ENCODE measurements at places on chromosomes 5 and 9.

GRCh38 chr9:123423311-123423640 is 67.3 kb downstream of the CRB2 start:
- DNase-seq = no peak

DNA sequence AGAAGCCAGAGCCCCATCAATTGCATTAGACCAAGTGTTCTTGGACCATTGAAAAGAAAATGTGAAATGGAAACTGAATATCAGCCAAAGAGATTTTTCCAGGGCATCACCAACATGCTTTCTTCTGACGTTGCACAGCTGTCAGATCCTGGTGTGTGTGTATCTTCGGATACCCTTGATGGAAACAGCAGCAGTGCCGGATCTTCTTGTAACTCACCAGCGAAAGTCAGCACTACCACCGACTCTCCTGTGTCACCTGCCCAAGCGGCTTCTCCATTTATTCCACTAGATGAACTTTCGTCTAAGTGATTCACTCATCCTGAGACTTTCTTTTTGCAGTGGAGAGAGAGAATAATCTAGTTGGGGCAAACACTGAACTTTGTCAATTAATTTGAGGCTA is 75.7 kb downstream of the PIP5K1B start:
- peak; percentile 3 for DNase-seq

- no peak for DNase-seq
Measured at GRCh38 chr9:7366121-7366520, 433.5 kb downstream of the DMAC1 start.

DNA sequence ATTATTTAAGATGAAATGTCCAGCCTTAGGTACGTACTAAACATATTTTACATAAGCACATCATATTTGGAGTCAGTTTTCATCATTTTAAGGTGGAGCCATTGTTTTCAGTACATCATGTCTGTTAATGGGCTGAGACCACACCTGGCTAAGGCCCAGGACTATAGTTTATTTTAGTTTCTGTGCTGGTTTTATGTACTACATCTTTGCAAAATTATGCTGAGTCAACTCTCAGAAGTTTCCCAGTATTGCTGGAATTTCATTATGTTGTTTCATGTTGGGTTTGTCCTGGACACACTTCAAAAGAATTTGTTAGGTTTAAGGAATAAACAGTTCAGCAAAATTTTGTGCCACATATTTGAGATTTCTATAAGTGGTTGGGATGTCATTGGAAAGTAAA is 171.2 kb downstream of the CCDC171 start:
- DNase-seq = no peak

DNA sequence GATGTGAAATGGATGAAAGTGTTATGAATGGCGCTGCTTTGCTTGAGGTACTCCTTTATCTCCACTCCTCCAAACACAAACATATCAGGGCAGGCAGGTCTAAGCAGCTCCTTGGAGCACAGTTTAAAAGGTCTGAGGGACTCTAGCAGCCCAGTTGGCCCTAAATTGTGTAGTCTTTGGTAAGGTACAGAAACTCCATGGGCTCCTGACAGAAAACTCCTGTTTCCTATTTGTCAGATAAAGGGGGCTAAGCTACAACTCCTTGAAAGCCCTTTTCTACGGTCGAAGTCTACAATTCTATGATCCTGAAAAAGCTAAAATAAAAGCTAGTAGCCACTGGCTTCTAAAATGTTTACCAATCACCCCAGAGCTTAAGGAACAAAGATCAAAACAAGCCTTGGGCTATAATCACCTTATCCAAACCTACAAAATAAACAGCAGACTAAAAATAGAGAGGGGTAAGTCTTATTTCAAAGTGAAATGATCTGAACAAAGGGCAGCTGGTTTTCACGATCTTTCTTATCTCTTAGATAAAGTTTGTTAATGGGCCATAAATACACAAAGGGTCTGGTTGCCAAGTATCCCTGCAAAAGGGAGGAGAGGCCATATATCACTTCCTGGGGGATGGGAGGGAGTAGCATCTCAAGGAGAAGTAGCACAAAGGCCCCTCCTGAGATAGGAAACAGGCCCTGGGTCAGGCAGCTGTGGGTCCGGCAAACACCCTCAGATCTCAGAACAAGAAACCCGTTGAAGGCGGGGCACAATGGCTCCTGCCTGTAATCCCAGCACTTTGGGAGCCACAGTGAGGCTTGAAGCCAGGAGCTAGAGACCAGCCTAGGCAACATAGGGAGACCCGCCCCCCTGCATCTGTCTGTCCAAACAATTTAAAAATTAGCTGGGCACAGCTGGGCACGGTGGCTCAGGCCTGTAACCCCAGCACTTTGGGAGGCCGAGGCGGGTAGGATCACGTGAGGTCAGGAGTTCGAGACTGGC is 28.3 kb upstream of the DENND4C start:
- peak; percentile 21 for DNase-seq

- DNase-seq = no peak
Measured at GRCh38 chr5:89733772-89734171, 675.8 kb downstream of the CETN3 start.

- DNase-seq = no peak
Measured at GRCh38 chr5:73542020-73542419, 23.4 kb downstream of the ANKRA2 start.

GRCh38 chr9:101028346-101029314 is at the start of gene PLPPR1:
Gene PLPPR1 (plus strand): TSS chr9:101028727.
- peak; percentile 86 for DNase-seq

DNA sequence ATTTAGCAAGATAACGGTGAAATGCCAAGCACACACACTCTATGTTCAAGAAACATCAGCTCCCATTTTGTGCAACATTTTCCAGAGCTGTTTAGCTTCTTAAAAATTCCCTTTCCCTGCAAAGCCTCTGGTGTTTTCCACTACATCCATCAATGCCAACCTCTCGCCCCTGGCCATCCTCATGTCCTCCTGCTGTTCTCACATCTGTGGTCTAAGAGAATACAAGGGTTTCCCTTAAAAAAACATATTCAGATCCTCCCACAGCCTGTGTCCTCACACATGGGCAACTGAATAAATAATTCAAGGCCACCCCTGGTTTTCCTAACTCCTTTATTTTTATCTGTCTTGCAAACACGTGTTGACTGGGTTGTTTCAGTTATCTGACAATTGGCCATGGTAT is 70.3 kb downstream of the PAPPA start:
- no peak for DNase-seq

DNA sequence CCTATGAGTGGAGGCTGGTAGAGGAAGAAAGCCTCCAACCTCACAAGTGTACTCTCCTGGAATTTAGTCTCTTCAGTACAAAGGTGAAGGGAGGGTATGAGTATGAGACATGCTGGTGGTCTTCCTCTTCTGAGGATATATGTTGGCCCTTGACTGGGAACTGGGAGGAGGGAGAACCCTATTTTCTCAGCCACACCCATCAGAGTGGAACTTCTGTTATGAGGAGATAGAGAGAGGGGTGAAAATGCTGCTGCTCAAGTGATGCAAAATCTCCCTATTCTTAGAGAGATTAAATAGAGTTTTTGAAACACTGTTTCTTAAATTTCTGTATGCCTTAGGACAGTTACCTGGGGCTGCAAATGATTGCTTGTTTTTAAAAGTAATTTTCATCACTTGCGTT is 203.4 kb upstream of the PRR16 start:
- DNase-seq = no peak

DNA sequence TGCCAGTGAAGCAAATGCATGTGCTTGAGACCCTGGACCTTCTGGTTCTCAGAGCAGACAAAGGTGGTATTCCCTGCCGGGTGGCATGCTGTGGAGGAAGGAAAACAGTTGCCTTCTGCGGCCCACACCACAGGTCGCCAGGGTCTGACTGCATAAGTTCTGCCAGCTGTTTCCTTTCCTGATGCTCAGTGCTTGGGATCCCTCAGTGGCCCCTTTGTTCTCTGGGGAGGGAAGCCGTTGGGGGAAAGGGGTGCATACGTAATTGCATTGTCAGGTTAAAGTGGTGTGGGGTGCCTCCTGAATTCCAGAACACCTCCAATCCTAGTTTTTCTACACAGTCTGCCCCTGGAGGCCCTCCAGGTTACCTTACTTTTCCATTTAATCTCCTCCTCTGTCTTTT is 43.1 kb upstream of the SLC2A8 start:
- DNase-seq = no peak

DNA sequence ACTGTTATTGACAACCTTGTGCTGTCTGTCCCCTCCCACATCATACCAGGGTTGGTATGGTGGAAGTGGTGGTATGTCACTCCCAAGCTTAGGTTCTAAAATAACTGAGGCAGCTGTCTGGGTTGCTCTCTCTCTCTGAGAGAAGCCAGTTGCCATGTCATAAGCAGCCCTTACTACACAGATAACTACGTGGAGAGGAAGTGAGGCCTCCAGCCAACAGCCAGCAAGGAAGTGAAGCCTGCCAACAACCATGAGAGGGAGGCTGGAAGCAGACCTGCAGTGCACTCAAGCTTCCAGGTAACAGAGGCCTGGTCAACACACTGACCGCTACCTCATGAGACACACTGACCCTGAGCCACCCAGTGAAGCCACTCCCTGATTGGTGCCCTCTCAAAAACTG is 18.6 kb downstream of the CTNNAL1 start:
- DNase-seq = no peak

DNA sequence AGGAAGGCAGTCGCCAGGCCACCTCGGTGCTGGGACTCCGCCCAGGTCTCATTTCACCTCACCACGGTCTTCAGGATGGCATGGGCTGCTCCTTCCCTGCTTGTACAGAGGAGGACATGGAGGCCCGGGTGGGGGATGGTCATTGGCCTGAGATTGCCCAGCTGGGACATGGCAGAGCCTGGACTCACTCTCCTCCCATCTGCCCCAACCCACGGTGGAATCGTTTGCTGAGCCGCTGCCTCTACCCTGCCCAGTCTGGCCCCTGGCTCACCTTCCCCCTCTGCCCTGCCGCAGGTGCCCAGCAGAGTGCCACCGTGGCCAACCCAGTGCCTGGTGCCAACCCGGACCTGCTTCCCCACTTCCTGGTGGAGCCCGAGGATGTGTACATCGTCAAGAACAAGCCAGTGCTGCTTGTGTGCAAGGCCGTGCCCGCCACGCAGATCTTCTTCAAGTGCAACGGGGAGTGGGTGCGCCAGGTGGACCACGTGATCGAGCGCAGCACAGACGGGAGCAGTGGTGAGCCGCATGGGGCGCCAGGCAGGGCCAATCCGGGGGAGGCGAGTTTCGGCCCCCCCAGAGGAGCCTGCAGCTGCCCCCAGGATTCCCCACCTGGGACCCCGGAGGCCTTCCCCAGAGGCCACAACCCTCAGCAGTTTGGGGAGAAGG is 36.7 kb downstream of the HK3 start:
- no peak for DNase-seq

Measured in NCI-H1105 treated with DMSO at 0.1 percent for 48 hours (cell line).